ENCODE measurements at places on chromosomes 7 and 10.

GRCh38 chr7:21326241-21326640 lies 101.6 kb upstream of the SP4 start:
- no peak for DNase-seq

DNA sequence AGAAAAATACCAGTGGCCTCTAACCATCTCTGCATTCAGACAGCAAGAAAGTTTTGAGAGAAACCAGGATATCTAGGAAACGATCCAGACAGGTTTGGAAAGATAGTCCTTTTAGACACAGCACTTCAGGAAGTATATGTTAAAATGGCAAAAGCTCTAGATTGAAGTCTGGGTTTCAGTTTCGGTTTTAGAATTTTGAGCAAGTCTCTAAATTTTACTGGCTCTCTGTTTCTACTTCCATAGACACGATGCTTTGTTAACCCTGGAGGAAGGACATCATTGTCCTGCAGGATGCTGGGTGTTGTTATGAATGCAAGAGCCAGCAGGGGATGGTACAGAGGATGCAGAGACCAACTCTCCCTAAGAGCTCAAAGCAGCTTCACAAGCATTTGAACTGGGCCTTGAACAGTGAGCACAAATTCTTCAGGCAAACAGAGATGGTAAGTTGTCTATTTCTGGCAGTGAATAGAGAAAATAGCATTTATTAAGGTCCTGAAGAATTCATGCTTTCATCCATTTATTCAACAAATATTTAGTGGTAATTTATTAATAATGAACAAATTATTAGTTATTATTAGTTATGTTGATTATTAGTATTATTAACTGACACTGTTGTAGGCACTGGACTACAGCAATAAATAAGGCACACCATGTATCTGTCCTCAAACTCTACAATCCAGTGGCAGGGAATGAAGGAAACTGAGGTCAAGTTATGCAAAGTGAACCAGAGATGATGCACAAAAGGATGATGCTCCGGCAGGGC lies 152.7 kb upstream of the NRP1 start:
- DNase-seq: no peak

GRCh38 chr7:22317632-22318031 lies 39.3 kb downstream of the RAPGEF5 start:
- no peak for DNase-seq

- DNase-seq: peak; percentile 80
Observed at GRCh38 chr7:148521271-148521670, 69.3 kb upstream of the C7orf33 start.

- DNase-seq: peak; percentile 28
Observed at GRCh38 chr7:87628780-87629569, 777 bp downstream of the RUNDC3B start.

- DNase-seq: no peak
Observed at GRCh38 chr7:31096877-31097258, 44.8 kb downstream of the ADCYAP1R1 start.

- DNase-seq: no peak
Observed at GRCh38 chr10:8275911-8276310, 221.4 kb downstream of the GATA3 start.

DNA sequence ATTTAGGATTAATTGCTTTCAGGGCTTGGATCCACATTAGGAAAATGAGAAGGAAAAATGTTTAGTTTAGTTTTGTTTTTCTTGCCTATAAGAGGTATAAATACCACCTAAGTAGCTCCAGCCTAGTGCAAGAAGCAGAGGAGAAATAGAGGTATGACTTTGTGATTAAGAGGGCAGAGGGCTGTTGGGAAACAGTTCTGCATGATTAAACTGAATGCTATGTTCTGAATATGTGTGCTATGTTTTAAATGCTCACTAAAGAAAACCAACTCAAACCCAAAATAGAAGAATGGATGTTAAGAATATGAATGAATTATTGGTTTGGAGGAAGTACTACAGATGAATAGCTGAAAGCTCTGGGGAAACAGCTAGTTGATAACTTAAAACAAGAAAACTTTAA lies 7.6 kb downstream of the CALCR start:
- no peak for DNase-seq

GRCh38 chr7:12174931-12175330 lies 36.2 kb upstream of the TMEM106B start:
- DNase-seq: no peak

DNA sequence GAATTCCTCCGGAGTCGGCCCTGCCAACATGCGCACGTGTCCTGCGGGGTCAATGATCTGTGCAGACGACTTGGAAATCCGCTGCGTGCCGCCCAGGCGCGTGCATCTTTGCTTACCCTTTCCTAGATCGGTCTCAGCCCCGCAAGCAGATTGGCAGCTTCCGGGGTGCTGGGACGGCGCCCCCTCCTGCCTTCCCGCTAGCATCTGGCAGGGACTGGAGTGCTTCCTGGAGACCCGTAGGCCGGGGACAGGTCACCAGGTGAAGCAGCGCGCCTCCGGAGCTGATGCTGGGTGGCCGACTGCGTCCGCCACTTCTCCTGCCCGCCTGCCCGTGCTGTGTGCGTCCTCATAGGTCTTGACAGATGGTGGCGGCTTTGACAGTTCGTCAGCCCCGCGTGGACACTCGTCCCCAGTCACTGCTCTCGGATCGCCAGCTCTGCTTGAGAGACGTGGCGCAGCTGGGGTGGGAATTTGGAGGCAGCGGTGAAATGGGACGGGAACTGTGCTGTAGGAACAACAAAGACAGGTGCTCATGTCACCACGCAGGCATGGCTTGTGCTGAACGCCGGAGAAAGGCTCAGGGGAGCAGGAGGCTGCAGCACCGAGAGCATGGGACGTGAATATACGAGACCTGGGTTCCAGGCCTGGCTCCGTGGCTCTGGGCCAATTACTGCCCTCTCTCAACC lies 21.9 kb upstream of the KCNK18 start:
- DNase-seq: no peak

DNA sequence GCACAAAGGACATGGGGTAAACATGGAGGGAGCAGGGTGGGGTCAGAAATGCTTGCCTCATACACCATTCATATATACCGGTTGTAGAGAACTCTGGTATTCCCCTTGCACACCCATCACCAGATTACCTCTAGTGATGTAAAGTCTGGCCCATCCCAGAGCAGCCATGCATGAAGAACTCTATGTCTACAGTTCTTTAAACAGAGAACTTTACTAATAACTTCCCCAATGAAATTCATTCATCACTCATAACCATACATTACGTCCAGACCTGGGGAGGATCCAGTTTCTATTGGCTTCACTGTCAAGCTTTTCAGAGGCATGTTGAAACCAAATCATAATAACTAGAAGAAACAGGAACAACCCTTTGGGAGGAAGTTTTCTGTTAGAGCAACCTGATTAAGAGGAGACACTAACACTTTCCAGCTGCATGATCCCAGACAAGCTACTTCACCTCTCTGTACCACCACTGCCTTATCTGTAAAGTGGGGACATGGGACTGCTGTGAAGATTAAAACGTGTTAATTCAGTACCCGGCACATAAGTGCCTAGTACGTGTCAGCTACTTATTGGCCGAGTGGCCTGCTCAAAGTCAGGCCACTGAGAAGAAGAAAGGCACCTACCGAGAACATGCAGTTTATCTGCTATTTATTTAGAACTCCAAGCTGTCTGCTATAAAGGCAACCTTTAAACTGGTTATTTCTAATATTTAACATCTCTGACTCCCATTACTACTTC lies 59.7 kb downstream of the IGF2BP3 start:
- no peak for DNase-seq

GRCh38 chr10:8510471-8510870 lies 456.0 kb downstream of the GATA3 start:
- no peak for DNase-seq

DNA sequence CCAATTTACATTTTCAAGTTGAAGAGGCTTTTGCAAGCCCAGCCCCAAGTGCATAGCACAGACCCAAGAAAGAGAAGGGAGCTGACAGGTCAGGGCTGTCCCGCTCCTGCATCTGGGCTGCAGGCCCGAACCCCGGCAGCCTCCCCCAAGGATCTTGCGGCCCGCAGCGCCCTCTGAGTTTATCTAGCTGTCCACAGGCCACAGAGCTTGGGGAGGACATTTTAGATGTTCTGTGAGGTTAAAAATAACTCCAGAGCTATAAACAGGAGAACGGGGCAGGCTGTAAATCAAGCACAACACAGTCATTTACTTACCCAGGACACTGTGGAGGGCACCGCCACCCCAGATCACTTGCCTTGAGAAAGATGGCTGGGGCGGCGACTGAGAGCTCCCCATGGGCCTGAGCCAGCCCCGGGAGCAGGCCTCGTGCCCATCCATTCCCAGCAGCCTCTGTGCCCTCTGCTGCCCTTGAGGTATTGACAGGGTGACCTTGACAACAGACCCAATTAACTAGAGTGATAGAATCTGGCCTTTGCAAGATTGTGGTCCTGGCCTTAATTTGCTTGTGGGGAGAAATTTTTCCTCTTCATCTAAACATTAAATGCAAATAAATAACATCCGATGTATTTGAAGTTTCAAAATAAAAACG lies 563.0 kb downstream of the TCERG1L start:
- no peak for DNase-seq

- no peak for DNase-seq
Observed at GRCh38 chr7:140215281-140215680, 38.5 kb upstream of the KDM7A start.

- DNase-seq: no peak
Observed at GRCh38 chr7:74412603-74413002, 41.1 kb upstream of the GTF2IRD1 start.

- DNase-seq: no peak
Observed at GRCh38 chr10:95813054-95813685, 57.2 kb downstream of the ENTPD1 start.

DNA sequence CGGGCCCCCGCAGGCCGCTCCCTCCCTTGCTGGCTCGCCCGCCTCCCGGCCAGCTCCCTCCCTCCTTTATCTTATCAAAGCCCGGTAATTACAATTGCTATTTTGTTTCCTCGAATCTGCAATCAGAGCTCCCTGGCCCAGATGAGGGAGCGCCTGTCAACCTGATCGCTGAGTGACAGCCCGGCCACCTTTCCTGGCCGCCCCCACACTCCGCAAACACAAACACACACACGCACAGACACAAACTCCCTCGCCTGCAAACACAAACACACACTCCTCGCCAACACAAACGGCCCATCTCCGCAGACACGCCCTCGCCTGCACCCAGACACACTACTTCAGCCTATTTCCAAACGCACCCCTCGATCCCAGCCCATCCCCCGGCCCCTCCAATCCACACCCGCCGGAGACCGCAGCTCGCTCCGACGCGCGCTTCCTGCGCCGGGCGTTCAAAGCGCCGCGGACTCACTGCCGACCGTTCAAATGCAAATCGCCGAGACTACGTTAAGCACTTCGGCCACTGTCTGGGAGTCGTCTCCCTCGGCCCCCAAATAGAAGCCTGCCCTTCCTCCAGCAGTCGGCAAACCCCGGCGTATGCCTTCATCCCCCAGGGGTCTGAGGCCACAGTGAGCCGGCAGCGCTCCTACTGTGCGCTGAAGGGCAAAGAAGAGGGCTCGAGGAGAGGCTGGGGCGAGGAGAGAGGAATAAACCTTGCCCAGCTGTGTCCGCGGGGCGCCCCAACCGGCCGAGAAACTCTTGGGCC lies 3.0 kb upstream of the FGF8 start:
- peak; percentile 92 for DNase-seq

DNA sequence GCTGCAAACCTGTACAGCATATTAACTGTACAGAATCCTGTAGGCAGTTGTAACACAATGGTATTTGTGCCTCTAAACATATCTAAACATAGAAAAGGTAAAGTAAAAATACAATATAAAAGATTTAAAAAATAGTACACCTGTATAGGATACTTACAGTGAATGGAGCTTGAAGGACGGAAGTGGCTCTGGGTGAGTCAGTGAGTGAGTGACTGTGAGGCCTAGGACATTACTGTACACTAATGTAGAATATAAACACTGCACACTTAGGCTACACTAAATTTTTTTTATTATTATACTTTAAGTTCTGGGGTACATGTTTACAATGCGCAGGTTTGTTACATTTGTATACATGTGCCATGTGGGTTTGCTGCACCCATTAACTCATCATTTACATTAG lies 97.3 kb upstream of the STK17A start:
- no peak for DNase-seq

DNA sequence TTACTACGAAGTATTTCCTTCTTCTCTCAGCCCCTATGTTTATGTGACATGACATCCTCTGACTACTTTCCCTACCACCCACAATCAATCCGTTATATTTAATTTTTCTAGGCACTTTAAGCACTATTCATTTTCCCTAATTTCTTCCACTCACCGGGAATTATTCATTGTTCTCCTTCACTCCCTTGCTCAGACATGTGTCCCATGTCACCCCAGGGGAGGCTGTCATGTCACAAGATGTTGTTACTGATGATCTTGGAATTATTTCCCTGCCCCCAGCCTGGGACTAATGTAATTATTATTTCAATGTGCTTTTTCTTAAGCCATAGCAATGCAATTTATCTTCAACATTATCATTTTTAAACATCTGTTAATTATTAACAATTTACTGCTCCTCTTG lies 317.2 kb downstream of the PHF14 start:
- DNase-seq: no peak

- no peak for DNase-seq
Observed at GRCh38 chr7:22647451-22648257, 79.3 kb upstream of the IL6 start.

Measured in ELF-1 (cell line).